ENCODE measurements at places on chromosomes 7 and 10. TPM values are rescaled to one million over a fixed set of nuclear protein-coding genes. Genes with fewer than 3 reads are reported as not detected.

PLEKHS1 gene
- total RNA-seq = not detected

GLI3 gene
- total RNA-seq = 3.8 TPM

ZCWPW1 gene
- 0.42 TPM for total RNA-seq

VAX1 gene
- total RNA-seq = not detected

CASD1 gene
- 16.6 TPM for total RNA-seq

PFKFB3 gene
- total RNA-seq = 28.4 TPM

LRRC17 gene
- total RNA-seq = 12.7 TPM

GIMAP5 gene
- total RNA-seq = 4.4 TPM

DGKI gene
- total RNA-seq = 0.53 TPM

TRIM50 gene
- not detected for total RNA-seq

SLC18A3 gene
- total RNA-seq = not detected

MRPL43 gene
- total RNA-seq = 69.3 TPM

ZNF485 gene
- 2.0 TPM for total RNA-seq

SERPINE1 gene
- total RNA-seq = 2,165 TPM

MMD2 gene
- total RNA-seq = not detected

FAM237B gene
- total RNA-seq = not detected

COL28A1 gene
- not detected for total RNA-seq

CDC14C gene
- not detected for total RNA-seq

PDSS1 gene
- total RNA-seq = 8.8 TPM

CASP2 gene
- total RNA-seq = 20.6 TPM

GPC2 gene
- total RNA-seq = 2.2 TPM
